GM10248 (cell line): ENCODE measurements at places on chromosomes 2 and 18.

GRCh38 chr18:24259869-24260641 is 121.2 kb downstream of the CABYR start:
- no peak for DNase-seq

DNA sequence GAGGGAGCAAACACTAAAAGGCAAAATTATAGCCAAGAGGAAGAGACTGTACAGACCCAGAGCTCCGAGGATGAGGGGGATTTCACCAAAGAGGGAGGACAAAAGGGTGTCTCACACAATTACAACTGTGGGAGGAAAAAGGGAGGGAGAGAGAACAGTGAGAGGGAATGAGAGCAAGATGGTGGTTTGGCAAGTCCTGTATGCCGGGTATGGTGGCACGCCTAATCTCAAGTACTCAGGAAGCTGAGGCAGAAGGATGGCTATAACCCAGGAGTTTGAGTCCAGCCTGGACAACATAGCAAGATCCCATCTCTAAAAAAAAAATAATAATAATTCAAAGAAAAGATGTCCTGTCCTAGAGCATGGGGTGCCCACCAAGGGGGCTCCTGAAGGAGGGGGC is 34.3 kb downstream of the NPC1 start:
- DNase-seq: no peak

- no peak for DNase-seq
These were observed 11.3 kb downstream of the HYCC2 start for GRCh38 chr2:201059961-201060755.

- DNase-seq: peak; percentile 59
These were observed 89.4 kb downstream of the CELF4 start for GRCh38 chr18:37476182-37476581.

GRCh38 chr2:127986548-127987079 is 41.2 kb downstream of the SAP130 start:
- DNase-seq: no peak

DNA sequence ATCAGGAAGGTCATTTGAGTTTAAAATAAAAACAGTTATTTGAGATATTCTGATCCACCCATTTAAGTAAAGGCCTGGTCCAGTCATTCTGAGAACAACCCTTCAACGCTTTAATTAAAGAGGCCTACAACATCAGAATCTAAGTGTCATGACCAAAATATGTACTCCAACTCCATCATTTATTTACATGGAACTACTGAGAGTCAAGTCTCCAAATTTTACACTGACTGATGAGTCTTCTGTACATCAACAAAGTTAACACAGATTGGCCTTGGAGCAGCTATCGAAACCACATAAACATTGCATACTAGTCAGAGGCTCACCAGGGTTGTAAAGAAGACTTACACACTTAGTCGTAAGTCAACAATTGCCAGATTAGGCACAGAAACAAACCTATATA is 37.1 kb downstream of the PIEZO2 start:
- DNase-seq: no peak

GRCh38 chr2:58651930-58652329 is 410.8 kb upstream of the FANCL start:
- no peak for DNase-seq

DNA sequence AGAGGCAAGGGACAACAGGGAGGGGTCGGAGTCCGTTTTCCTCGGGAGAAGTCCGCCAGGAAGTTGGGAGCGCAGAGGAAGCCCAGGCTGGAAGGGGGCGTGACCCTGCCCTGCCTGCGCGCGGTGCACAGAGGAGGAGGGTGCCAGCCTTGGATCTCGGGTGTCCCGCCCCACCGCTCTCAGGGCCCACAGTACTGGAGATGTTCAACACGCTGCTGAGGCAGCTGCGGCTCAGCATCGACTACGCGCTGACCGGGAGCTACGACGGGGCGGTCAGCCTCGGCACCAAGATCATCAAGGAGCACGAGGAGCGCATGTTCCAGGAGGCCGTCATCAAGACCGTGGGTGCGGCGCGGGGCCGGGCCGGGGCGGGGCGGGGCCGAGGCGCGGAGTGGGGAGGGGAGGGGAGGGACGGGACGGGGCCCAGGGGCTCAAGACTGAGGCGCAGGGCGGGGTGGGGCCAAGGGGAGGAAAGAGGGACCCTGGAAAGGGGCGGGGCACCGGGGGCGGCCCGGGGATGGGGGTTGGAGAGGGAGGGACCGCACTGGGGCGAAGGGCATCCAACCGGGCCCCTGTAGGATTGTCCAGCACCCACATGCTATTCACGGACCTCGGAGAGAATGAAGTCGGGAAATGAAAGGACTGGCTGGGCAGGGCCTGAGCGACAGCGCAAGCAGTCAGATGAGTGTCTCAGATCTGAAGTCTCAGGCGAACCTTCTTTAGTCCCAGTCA is 36.6 kb downstream of the POMC start:
- DNase-seq: no peak

GRCh38 chr2:28435814-28436351 is 43.2 kb downstream of the FOSL2 start:
- no peak for DNase-seq

GRCh38 chr2:19848952-19849351 is 52.8 kb downstream of the TTC32 start:
- no peak for DNase-seq

DNA sequence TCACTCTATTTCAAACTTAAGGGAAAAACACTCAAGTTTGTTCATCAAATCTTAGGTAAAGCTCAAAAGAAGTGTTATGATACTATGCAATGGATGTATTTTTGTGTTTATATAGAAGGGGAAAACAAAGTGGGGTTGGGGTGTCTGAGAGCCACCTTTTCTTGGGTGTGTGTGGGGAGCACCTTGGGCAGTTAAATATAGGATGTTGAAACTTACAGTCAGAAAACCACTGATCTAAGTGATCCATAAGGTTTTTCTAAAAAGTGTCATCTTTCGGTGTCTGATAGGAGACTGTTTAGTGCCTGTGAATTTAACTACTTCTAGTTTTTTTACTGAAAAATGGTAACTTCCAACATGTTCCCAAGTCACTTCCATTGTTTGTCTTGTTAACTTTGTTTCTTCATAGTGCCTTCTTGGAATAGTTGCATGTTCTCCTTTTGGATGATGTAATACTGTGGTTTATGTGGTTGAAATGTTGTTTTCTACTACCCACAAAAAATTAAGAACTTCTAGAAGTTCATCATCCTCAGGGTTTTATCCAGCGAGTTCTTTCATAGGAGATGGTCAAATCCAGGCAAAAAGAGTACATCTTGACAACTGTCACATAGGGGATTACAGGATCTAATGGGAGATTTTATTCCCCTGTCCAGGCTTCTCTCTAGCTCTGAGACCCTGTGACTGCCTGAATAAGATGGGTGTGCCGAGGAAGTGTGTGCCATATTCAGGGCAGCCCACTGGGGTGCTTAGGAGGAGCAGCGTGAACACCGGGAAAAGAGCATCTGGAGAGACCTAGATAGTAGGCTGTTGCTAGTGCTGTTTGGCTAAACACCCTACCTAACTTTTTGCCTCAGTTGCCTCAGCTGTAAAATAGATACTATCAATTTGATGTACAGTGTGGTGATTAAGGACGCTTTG is 46.2 kb downstream of the CAB39 start:
- peak; percentile 28 for DNase-seq

DNA sequence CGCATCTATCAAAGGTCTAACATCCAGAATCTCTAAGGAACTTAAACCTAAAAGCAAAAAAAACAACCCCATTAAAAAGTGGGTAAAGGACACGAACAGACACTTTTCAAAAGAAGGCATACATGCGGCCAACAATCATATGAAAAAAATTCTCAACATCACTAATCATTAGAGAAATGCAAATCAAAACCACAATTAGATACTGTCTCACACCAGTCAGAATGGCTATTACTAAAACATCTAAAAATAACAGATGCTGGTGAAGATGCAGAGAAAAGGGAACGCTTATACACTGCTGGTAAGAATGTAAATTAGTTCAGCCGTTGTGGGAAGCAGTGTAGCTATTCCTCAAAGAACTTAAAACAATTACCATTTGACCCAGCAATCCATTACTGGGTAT is 38.0 kb downstream of the PPP3R1 start:
- no peak for DNase-seq

GRCh38 chr2:206064077-206064476 is 21.9 kb downstream of the INO80D start:
- DNase-seq: no peak

DNA sequence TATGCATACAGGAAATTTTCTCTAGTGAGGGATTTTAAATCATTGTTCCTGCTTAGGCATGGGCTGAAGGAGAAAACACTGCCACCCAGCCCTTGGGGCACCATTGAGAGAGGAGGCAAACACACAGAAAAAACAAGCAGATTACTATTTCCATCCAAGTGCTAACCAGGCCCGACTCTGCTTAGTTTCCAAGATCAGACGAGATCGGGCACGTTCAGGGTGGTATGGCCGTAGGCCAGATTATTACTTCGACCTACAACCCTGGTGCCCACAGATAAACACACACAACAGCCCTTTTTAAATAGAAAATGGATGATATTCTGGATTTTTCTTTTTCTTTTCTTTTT is 45.4 kb upstream of the RHOB start:
- DNase-seq: no peak

DNA sequence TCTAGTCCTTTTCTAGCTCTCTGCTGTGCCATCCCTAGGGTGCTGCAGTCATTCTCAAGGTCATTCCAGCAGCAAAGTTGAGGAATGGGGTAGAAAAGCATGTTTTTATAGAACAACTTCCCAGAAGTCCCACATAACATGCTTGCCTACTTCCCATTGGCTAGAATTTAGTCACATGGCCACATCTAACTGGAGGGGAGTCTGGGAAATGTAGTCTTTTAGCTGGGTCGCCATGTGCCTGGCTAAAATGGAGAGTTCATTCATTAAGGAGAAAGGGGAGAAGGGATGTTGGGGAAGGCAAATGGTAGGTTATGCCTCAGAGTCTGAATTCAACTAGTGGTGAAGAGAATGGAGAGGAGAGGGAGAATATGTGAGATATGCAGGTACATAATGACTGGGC is 85.7 kb downstream of the SLC4A3 start:
- no peak for DNase-seq

GRCh38 chr2:216436383-216436782 is 24.1 kb downstream of the SMARCAL1 start:
- DNase-seq: no peak

DNA sequence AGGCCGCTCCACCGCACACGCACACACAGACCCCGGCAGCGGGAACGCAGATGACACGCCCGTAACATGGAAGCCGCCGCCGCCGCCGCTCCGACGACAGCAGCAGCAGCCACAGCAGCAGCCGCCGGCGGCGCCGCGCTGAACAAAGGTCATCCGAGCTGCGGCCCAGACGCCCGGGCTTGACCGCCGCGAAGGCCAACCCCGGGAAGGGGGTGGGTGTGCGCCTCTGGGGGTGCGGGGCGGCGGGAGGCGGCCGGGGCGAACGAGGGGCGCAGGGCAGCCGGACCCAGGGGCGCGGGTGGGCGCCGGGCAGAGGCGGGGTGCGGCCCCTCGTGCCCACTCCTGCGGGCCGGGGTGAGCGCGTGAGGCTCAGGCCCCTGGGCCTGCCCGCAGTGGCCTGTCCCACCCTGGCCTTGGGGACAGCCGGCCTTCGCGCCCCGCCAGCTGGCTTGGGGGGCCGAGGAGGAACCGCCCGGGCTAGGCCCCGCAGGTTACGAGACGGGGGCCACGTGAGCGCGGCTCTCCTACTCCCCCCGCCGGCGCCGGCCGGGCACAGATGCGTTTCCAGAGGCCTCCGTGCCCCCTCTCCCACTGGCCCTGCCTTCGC is 1.0 kb upstream of the ZNF532 start:
- DNase-seq: peak; percentile 52

GRCh38 chr2:68846091-68846490 is 25.1 kb downstream of the BMP10 start:
- DNase-seq: no peak

DNA sequence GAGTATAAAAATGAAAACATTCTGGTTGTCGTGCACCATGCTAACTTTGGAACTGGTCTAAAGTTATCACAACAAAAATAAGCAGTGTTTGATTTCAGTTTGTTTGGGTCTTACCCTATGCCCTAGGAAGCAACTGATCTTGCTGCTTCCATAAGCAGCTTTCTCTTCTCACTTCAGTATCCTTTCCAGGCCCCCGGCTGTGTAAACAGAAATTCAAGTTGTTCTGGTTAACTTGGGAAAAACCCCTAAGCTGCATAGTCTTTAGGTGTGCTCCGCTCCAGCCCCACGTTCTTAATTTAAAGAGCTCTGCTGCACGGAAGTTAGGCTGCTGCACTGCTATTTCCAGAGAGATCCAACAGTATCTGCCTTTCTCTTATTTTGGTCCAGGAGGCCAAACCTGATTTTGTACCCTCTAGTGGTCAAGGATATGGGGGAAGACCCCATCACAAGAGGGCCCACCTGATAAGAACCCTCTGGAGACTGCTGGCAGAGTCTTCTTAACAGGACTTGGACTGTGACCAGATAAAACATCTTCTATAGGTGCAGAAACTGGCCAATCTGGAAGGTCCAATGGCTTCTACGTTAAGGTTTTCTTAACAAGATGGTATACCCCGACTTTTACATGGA is 69.1 kb downstream of the FEZ2 start:
- DNase-seq: no peak

DNA sequence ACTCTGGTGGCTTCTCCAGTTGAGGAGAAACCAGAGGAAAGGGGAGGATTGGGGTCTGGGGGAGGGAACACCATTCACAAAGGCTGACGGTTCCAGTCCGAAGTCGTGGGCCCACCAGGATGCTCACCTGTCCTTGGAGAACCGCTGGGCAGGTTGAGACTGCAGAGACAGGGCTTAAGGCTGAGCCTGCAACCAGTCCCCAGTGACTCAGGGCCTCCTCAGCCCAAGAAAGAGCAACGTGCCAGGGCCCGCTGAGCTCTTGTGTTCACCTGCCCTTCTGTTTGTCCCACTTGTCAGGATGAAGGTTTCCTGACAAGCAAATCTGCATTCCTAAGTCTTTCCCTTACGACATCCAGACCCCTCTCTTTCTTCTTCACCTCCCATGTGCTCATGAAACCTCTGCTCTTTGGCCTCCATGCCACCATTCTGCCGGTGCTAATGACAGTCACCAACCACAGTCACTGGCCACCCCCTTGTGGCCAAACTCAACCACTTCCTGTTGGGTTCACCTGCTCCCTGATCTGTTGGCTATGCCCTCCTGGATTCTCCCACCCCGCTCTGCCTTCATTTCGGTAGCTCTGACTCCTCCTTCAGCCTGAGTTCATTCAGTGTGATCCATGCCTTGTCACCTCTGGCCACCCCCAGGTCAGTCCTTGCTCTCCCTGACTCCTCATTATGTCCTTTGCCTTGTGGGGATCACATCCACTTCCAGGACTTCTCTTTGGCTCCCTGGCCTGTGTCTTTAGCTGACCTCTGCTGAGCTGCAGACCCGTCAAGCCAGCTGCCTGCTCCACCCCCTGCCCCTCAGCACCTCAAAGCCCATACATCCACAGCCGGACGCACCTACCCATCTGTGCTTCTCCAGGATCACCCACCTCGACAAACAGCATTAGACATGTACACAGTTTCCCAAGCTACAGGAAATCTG is 17.6 kb downstream of the EMX1 start:
- DNase-seq: peak; percentile 67

DNA sequence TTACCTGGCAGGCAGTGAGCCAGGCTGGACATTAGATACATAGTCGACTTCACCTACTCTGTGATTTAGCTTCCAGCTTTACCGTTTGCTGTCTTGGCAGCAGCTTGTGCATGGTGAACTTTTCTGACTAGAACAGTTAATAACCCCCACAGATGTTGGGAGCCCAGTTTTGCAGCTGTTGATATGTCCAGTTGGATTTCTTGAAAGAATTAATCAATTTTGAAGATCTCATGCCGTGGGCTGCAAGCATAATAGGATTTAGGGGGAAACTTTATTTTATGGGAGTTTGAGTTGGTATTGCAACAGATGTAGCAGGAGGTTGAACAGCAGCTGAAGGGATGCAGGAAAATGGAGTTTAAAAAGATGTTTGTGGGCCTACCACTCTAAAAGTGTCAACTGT is 13.8 kb downstream of the MYO1B start:
- DNase-seq: no peak

GRCh38 chr2:30631051-30631671 is 176.1 kb downstream of the CAPN13 start:
- no peak for DNase-seq
